Metanephros (tissue), 2 donors: ENCODE measurements at places on chromosomes 3 and 15. TPM values are rescaled to one million over a fixed set of nuclear protein-coding genes. Genes with fewer than 3 reads are reported as not detected.

BCL2A1 gene
- total RNA-seq: 8.2 TPM

AVEN gene
- total RNA-seq: 7.0 TPM

ERICH6 gene
- total RNA-seq: not detected

TUSC2 gene
- 10.5 TPM for total RNA-seq

FEZF2 gene
- not detected for total RNA-seq

GRIP2 gene
- total RNA-seq: 5.4 TPM

MESP2 gene
- total RNA-seq: 0.41 TPM

NBEAL2 gene
- 39.9 TPM for total RNA-seq

TTLL3 gene
- 70.1 TPM for total RNA-seq

IREB2 gene
- 66.9 TPM for total RNA-seq

ATP13A5 gene
- not detected for total RNA-seq

A4GNT gene
- not detected for total RNA-seq

GOLGA8T gene
- 1.8 TPM for total RNA-seq

GOLGA6D gene
- total RNA-seq: not detected

NMNAT3 gene
- total RNA-seq: 19.6 TPM

ADAMTS17 gene
- total RNA-seq: 5.1 TPM

ISLR2 gene
- total RNA-seq: 2.2 TPM

CYP11A1 gene
- total RNA-seq: 1.9 TPM

CPN2 gene
- total RNA-seq: 0.12 TPM

POMGNT2 gene
- total RNA-seq: 22.7 TPM

THSD4 gene
- 65.6 TPM for total RNA-seq

FGD5 gene
- 35.8 TPM for total RNA-seq

GHRL gene
- 3.6 TPM for total RNA-seq

EFCC1 gene
- 5.0 TPM for total RNA-seq

RASGRP1 gene
- total RNA-seq: 12.7 TPM

FOXL2NB gene
- not detected for total RNA-seq

DPPA2 gene
- total RNA-seq: 0.41 TPM

CCR3 gene
- 0.47 TPM for total RNA-seq

PLXNB1 gene
- 202 TPM for total RNA-seq

GOLGA6C gene
- not detected for total RNA-seq

SERINC4 gene
- 0.23 TPM for total RNA-seq

ALDH1A3 gene
- 8.0 TPM for total RNA-seq

B3GNT5 gene
- 12.5 TPM for total RNA-seq

CCR5 gene
- 0.47 TPM for total RNA-seq

SLC38A3 gene
- total RNA-seq: 2.9 TPM

CPA3 gene
- 1.6 TPM for total RNA-seq

AGBL1 gene
- total RNA-seq: 9.9 TPM

GXYLT2 gene
- total RNA-seq: 26.6 TPM

RETNLB gene
- not detected for total RNA-seq

FBXW12 gene
- 0.23 TPM for total RNA-seq

CASR gene
- 24.4 TPM for total RNA-seq

PCOLCE2 gene
- 6.0 TPM for total RNA-seq

GOLGA6L25 gene
- total RNA-seq: not detected

TYRO3 gene
- 44.0 TPM for total RNA-seq

ESYT3 gene
- total RNA-seq: 3.4 TPM

TEX55 gene
- total RNA-seq: not detected
